Hindlimb muscle (tissue), 1 donor: ENCODE measurements at places on chromosomes 1 and 21.

- DNase-seq, result no peak
These were observed 13.5 kb upstream of the ERG start for GRCh38 chr21:38511662-38512243.

DNA sequence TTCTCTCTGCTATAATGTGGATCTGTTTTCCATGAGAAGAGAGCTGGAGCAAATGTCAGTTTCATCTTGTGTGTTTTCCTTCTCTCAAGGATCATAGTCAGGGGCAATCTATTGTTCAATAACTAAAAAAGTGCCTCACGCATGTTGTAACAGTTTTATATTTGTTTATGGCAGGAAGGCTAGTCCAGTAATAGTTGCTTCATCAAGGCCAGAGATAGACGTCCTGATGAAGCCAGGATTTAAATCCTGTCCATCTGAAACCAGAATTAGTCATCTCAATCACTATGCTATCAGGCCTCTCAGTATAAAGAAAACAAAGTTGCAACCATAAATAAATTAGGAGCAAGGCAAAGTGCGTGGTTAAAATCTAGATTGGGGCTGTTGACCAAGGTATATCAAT, 30.2 kb upstream of the DUSP10 start:
- no peak for DNase-seq

GRCh38 chr1:101109791-101110190, 84.2 kb upstream of the DPH5 start:
- no peak for DNase-seq

DNA sequence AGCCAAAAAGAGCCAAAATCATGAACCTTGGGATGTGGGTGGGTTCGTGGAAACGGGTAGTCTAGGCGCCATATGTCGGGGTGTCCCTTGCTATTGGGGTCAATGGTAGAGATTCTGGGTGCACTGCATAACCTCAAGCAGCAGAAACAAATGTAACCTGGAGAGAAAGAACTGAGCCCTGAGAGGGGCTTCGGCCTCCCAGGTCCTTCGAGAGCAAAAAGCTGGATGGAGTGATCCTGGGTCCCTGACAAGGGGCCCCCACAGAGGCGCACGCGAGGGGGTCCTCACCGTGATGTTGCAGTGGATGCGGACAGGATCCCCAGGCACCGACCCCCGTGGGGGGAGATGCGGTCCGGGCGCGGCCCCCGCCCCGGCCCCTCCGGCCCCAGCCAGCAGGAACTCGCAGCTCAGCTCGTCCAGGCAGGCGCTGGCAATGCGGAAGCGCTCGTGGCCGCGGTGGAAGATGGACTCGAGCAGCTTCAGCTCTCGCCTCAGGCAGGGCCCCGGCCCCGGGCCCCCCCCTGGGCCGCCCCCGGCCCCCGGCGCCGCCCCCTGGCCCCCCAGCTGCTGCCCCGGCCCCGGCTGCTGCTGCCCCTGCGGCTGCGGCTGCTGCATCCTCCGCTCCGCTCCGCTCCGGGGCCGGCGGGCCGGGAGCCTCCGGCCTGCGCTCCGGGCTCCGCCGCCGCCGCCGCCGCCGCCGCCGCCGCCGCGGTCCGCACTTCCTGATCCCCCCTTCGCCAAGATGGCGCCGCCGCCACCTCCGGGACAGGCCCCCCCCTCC, at the start of gene UBE2Q1:
UBE2Q1 (minus strand) TSS at position 724 of the 781 bp plus-strand sequence; CDS start at position 615, 109 bp downstream.
- DNase-seq, result peak; percentile 41

- no peak for DNase-seq
These were observed 44.2 kb upstream of the RGS2 start for GRCh38 chr1:192764675-192765074.

GRCh38 chr1:186811892-186812291, 16.9 kb upstream of the PLA2G4A start:
- no peak for DNase-seq

DNA sequence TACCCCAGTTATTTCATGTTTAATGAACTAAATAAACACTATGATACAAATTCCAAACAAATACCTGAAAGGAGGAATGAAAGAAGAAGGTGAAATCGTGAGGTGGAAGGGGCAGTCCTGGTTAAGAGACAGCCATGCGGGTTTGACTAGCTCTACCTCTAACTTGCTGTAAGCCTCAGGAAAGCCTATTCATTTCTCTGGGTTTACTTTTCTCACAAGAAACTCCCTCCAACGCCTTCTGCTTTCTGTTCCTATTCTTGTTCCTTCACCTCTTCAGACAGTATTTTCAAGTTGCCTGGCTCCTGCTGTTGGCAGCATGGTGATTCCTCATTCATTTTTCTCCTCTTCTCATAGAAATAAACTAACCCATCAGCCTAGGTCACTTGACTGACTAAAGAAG, 92.4 kb downstream of the NTPCR start:
- DNase-seq, result no peak

- DNase-seq, result no peak
These were observed 61.2 kb upstream of the ETV3 start for GRCh38 chr1:157199421-157199755.

- DNase-seq, result no peak
These were observed 57.4 kb downstream of the LACTBL1 start for GRCh38 chr1:22915231-22915630.

DNA sequence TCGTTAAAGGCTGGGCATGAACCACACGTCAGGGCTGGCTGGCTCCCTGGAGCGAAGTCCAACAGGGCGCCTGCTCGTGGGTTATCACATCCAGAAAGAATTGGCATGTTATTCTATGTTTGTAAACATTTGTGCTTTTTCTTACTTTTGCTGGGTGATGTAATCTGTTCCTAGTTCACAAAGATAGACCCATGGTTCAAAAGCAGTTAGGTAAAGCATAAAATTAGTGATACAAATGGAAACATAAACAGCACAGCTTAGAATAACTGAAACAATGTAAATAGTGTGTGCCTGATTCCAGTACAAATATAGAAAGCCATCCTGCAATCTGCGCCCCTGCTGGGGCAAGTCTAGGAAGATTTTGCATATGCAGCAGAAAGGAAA, 184.0 kb upstream of the C1orf174 start:
- DNase-seq, result no peak

- no peak for DNase-seq
These were observed 206.4 kb upstream of the SGIP1 start for GRCh38 chr1:66327588-66327987.

- no peak for DNase-seq
These were observed 546.8 kb downstream of the RWDD3 start for GRCh38 chr1:95780836-95781235.
